Hematopoietic multipotent progenitor cell treated with erythropoietin and hydrocortisone succinate and interleukin-3 and kit ligand, for 4 days (in vitro differentiated cells): ENCODE measurements at places on chromosomes 4 and X.

DNA sequence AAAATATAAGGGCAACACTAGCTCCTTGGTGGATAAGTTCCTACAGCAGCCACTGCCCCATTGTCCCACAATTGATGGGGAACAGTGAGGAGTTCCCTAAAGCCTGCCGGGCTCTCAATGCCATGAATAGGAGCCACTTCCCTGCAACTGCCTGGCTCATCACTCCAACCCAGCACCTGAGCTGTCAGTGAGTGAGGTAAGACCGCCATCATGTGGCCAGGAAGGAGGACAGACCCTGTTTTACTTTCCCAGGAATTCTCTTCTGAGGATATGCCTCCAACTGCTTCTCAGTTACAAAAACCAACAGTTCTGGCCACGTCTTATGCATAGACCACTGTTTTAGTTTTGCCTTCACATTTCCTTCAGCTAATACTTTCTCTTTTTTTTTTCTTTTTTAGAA is 45.5 kb downstream of the SRPX start:
- peak; percentile 13 for DNase-seq

- DNase-seq: no peak
Measured at GRCh38 chr4:90727938-90728337, 600.7 kb downstream of the CCSER1 start.

GRCh38 chr4:47855350-47855749 is 17.5 kb upstream of the CORIN start:
- no peak for DNase-seq

GRCh38 chrX:39900777-39901170 is 197.0 kb downstream of the BCOR start:
- DNase-seq: no peak

DNA sequence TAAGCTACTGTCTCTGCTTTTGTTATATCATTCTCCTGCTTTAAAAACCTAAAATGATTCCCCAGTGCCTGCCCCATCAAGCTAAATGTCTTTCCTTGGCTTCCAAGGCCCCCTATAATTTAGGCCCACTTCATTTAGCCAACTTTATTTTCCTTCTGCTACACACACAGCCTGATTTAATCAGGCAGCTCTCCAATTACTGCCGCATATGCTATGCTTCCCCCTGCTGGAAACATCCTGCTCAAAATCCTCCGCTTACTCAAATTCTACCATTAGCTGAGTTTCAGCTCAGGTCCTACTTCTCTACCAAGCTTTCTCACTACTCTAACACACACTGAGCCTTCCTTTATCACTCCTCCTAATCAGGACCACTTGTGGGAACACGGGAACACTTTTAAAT is 17.0 kb downstream of the LAMP2 start:
- DNase-seq: peak; percentile 67

- no peak for DNase-seq
Measured at GRCh38 chrX:13520936-13521335, 48.5 kb upstream of the EGFL6 start.

- peak; percentile 27 for DNase-seq
Measured at GRCh38 chr4:95215991-95216605, 332.7 kb downstream of the UNC5C start.

DNA sequence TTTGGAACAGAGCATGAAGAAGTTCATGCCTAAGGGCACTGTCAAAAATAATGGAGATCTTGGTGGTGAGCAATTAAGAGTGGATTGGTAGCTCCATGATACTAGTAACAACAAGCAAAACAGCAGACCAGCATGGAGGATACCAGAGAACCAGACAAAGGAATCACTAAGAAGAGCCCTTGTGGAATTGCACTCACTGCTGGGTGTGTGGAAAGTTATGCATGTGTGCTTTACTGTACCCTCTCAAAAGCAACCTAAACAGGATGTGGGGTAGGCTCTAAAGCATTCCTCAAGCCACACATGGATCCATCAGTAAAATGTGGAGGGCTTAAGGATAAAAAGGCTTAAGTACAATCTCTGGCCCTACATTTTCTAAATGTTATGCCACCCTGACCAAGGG is 69.5 kb downstream of the AR start:
- DNase-seq: no peak

DNA sequence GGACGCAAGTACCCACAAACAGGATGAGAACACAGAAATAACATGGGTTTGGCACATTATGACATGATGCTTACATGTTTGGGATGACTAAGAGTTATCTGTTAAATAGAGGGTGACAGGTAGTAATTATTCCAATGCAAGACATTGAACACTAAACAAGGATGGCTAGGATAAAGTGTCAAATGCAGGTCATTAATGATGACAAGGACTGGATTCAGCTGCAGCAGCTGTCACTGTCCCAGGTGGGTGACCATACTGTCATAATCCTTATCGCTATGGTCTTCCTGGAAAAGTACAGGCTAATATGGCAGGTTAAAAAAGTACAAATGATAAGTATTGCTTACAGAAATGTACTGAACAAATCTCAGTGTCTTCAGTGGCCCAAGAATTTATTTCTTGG is 123.9 kb downstream of the ANTXR2 start:
- DNase-seq: no peak

DNA sequence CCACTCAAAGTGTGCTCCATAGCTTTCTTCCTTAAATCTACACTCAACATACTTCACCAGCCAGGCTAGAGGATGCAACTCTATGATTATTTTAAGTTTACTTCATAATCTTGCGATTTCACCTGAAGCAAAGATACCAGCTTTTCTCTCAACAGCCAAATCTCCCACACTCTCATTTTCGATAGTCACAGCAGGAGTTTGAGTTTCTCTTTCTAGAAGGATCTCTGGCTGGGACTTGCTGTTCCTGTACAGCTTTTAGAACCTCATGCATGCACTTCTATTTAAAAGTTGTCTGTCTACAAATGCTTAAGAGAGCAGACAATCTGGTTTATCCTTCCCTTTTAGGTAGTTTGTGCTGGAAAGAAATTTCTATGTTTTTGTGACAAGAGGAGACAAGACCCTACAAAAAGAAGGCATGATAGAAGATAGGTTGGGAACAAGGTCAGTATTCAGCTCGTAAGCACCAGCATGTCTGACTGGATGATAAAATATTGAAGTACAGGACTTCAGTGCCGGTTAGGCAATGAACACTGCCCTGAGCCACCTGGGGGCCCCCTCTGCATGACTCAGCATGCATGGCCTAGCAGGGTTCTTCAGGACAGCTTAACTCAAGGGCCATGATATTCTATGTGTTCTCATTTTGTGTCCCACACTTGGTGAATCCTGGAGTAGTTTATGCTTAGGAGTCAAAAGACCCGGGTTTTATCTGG is 65.6 kb downstream of the ATXN3L start:
- DNase-seq: peak; percentile 67

- no peak for DNase-seq
Measured at GRCh38 chrX:16357902-16358301, 190.6 kb downstream of the MAGEB17 start.

GRCh38 chrX:121558886-121559285 is 511.5 kb downstream of the GLUD2 start:
- DNase-seq: peak; percentile 0

DNA sequence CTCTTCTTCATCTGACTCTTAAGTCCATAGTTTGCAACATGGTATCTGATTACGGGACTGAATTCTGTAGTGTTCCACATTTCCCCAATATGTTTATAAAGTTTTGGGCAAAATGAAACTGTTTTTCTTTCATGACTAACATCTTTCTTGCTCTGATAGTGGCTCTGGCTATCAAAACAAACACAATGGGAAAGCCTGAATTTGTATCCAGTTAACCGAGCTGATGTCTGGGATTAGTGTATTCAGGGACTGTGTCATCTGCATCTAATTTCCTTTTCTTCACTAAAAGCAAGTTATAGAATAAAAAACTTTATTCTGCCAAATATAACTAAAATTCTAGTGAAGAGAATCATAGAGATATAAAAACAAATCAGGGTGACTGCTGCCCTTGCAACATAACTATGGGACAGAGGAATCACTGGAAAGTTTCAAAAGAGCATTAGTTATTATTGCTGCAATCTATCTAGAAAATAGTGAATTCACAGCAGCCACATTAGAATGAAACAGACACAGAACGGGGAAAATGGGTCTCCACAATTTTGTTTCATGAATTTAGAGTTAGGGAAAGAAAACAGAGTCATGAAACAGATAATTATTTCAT is 61.3 kb downstream of the ANTXR2 start:
- DNase-seq: no peak

- peak; percentile 59 for DNase-seq
Measured at GRCh38 chrX:69387567-69388487, 116.3 kb upstream of the NALF2 start.

- no peak for DNase-seq
Measured at GRCh38 chrX:47224266-47224895, 5.9 kb downstream of the CDK16 start.

GRCh38 chr4:51870441-51871188 is 27.7 kb downstream of the DCUN1D4 start:
- DNase-seq: no peak

GRCh38 chr4:99022566-99022965 is 27.0 kb downstream of the METAP1 start:
- DNase-seq: peak; percentile 9

GRCh38 chr4:152719801-152720556 is 40.2 kb upstream of the TMEM154 start:
- DNase-seq: no peak

DNA sequence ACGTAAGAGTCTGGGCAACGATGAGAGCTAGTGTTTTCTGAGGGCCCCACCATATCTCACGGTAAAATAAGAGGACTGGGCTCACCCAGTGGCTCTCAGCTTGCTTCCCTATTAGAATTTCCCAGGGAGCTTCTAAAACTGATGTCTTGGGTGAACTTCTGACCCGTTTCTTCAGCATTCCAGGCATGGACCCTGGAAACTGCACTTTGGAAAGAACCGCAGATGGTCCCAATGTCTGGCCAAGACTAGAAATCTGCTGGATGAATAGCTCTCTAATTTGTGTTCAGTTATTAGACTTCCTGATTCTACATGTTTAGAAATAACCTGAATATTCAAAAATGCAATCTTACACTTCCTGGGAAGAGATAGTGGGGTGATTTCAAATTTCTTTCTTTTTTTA is 127.8 kb downstream of the ANOS1 start:
- DNase-seq: no peak

- peak; percentile 87 for DNase-seq
Measured at GRCh38 chr4:10457255-10457801, at the start of gene ZNF518B. ZNF518B (minus strand) TSS chr4:10457426; CDS start chr4:10446328, 11,098 bp downstream.

- peak; percentile 9 for DNase-seq
Measured at GRCh38 chrX:65894133-65894532, 145.7 kb downstream of the VSIG4 start.

DNA sequence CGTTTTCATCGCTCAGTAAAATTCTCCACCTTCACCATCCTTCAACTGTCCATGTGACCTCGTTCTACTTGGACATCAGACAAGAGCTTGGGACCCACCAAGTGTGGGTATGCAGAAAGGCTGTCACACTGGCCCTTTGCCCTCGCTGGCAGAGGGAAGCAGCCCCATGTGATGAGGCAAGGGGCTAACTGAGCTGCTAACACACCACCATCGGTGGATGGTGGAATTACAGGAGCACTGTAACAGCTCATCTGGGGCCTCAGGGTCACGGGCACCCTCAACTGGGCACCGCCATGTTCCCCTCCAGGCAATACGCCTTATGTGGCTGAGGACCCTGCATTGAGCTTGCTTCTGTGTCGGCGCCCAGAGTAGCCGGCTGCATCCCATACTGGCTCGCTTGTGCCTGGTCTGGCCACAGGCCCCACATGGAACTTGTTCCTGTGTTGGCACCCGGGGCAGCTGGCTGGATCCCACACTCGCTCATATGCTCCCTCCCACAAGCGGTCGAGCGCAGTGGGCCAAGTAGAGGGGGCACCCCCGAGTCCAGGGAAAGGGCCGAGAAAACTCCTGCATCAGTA is 109.5 kb downstream of the TAB3 start:
- DNase-seq: no peak

GRCh38 chrX:118973389-118974087 is 880 bp upstream of the LONRF3 start:
- DNase-seq: no peak

- no peak for DNase-seq
Measured at GRCh38 chrX:150813922-150814321, 84.5 kb downstream of the CD99L2 start.

DNA sequence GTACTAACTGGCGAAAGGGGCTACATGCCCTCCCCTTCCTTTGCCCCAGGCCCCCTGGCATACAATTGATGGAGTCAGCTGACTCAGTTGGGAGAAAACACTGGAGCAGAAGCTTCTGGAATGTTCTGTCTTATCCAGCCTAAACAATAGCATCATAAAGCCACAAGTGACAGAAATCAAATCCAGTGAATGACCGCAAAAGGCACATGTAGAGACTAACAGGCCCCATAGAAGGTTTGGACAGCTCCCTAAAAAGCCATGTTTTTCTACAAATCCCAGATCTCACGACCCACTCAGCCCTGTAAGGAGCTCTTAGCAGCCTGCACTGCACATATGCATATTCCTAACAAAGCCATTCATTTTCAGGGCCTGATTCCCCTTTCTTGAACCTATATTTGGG is 25.1 kb downstream of the SCARB2 start:
- no peak for DNase-seq

GRCh38 chrX:132025041-132025440 is 1.9 kb downstream of the STK26 start:
- DNase-seq: peak; percentile 59

DNA sequence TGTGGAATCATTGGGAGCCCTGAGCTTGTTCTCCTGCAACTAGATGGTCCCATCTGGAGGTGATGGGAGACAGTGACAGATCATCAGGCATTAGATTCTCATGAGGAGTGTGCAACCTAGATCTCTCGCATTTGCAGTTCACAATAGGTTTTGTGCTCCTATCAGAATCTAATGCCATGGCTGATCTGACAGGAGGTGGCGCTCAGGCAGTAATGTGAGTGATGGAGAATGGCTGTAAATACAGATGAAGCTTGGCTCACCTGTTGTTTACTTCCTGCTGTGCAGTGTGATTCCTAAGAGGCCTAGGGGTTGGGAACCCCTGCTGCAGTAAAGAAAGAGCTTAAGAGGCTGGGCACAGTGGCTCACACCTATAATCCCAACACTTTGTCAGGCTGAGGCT is 42.2 kb upstream of the PUDP start:
- no peak for DNase-seq

- DNase-seq: peak; percentile 16
Measured at GRCh38 chr4:123750044-123750443, 353.4 kb downstream of the SPRY1 start.

DNA sequence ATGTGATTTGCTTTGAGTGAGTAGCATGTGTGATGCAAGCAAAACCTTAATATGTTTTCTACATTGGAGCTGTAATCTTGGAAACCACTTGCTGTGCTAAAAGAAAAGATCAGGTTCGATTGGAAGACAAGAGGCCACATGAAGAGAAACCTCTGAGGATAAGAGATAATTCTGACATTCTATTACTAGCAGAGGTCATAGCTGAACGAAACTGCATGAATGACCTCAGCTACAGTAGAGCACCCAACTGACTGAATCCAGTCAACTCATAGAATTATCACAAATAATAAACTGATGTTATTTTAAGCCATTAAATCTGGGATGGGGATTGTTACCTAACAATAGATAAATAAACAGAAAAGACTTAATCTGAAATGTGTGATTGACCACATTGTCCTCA is 147.1 kb downstream of the CAMK2D start:
- no peak for DNase-seq

GRCh38 chr4:112865443-112865842 is 184.0 kb upstream of the ANK2 start:
- no peak for DNase-seq

GRCh38 chrX:144265641-144266040 is 381.8 kb downstream of the UBE2NL start:
- no peak for DNase-seq
